Liver (tissue), 10 donors: ENCODE measurements at places on chromosomes 3 and 15. TPM values are rescaled to one million over a fixed set of nuclear protein-coding genes. Genes with fewer than 3 reads are reported as not detected.

- no peak overlapping the region for H3K4me3 ChIP-seq
- no peaks in the 10 kb centered on the region for H3K4me1 ChIP-seq
- no peaks in the 10 kb centered on the region for H3K36me3 ChIP-seq
- H3K27ac ChIP-seq = no peak overlapping the region
These were observed 16.6 kb downstream of the BTLA start for GRCh38 chr3:112482675-112483074.

DNA sequence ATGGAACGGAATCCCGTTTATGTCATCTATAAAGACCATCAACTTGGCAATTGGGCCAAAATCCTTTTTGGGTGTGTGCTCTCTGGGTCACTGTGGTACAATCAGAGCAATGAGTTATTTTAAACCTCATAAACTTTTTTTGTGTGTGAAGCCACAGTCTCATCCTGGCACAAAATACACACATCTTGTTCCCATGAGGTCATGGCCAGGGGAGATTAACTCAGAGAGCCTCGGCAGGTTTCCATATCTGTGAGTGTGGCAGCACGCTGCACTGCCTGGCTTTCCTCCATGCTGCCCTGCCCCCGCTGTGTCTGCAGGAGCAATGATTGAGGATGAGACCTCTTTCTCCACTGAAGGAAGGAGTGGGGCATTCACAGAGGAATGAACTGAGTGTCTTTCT is 54.0 kb upstream of the DLG1 start:
- H3K27me3 ChIP-seq = no peaks in the 10 kb centered on the region
- no peak overlapping the region for H3K4me3 ChIP-seq
- H3K4me1 ChIP-seq = no peaks in the 10 kb centered on the region
- DNase-seq = no peak

DNA sequence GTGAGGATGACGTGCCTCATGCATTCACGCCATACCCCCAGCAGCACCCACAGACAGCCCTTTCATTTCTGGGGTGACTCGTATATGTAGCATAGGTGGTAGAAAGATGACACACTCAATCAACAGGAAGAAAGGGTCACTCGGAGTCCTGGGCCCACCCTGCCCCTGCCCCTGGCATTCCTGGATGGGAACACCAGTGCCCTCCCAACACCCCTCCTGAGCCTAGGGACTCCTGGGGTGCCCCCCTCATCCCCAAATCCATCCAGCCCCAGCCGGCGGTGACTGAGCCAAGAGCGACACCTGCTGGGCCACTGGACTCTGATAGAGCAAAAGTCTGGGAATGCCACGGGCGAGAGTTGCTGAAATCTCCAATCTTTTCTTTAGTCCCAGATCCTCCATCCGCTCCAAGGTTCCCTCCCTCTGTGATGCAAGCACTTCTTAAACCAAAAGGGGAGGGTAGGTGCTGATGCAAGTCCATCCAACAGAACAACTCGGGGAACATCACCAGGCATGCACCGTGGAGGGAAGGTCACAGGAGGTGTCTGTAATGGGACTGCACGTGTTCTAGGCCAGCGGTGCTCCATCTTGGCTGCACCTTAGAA is 31.1 kb downstream of the ACAN start:
- no peak overlapping the region for H3K27ac ChIP-seq
- peak; percentile 63 for DNase-seq
- no peaks in the 10 kb centered on the region for H3K4me1 ChIP-seq
- H3K4me3 ChIP-seq = no peak overlapping the region

TUBGCP4 gene
- polyA plus RNA-seq = 7.7 TPM

PRSS50 gene
- polyA plus RNA-seq = not detected
